ENCODE measurements at places on chromosomes 6 and 20.
A peak's percentile ranks its signal among the peaks of the same experiment; 100 is the strongest.

GRCh38 chr6:4114123-4114522 is 21.3 kb downstream of the ECI2 start:
- DNase-seq = no peak

GRCh38 chr6:138215093-138215782 is 3.1 kb downstream of the PBOV1 start:
- DNase-seq = no peak

GRCh38 chr6:139940741-139941729 is 566.6 kb upstream of the CITED2 start:
- DNase-seq = peak; percentile 76

GRCh38 chr6:48535582-48536009 is 424.6 kb upstream of the PTCHD4 start:
- DNase-seq = no peak

DNA sequence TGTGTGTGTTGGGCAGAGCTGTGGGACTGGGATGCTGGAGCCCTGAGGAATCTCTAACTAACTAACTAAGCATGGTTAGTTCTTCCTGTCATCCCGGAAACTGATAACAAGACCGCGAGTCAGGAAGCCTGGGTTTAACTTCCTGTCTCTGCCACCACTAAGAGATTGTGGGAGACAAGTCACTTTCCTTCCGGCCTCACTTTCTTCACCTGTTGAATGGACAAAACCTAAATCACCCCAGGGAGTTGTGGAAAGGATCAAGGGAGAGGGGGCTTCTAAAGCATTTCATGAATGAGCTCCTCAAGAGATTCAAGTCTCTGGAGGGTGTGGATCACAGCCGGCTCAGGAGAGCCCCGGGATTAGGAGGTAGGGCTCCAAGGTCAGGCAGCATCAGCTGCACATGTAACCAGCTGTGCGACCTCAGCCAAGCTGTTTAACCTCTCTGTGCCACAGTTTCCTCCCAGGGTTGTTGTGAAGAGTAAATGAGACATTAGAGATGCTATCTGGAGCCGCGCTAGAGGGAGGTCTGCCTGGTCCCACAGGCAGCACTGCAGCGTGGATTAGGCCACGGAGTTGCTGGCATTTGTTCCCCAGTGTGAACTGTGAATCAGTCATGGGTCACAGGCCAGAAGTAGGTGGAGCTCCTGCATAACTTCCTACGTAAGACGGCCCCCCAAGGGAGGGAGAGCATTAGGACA is 105.1 kb downstream of the TOX2 start:
- peak; percentile 42 for DNase-seq

- no peak for DNase-seq
Measured at GRCh38 chr6:16089232-16090062, 39.4 kb upstream of the MYLIP start.

DNA sequence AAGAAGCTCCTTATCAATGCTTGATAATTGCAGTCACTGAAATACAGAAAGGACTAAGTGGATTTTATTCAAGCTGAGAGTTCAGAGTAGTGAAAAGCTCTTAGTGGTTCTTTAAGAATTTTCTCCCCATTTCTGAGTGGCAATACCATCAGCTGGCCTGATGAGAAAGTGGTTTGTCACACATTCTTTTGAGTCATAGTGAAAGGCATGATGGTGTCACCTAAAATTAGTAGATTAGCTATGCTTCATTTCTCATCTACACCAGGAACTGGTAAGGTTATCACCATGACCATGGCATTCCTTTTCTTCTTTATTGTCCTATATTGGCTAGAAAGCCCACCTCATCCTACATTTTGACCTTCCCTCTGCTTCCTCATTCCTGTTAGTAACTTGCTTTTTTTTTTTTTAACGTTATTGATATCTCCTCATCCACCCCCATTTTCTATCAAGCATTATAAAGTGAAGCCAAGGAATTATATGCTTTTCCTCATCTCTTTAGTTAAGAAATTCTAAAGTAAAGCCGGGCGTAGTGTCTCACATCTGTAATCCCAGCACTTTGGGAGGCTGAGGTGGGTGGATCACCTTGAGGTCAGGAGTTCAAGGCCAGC is 67.4 kb upstream of the LOC128125822 start:
- no peak for DNase-seq

GRCh38 chr6:115241373-115241772 is 819.3 kb downstream of the FRK start:
- DNase-seq = no peak

GRCh38 chr20:8449123-8449522 is 317.1 kb downstream of the PLCB1 start:
- DNase-seq = peak; percentile 58

- no peak for DNase-seq
Measured at GRCh38 chr6:91428296-91428695, 841.4 kb upstream of the MAP3K7 start.

DNA sequence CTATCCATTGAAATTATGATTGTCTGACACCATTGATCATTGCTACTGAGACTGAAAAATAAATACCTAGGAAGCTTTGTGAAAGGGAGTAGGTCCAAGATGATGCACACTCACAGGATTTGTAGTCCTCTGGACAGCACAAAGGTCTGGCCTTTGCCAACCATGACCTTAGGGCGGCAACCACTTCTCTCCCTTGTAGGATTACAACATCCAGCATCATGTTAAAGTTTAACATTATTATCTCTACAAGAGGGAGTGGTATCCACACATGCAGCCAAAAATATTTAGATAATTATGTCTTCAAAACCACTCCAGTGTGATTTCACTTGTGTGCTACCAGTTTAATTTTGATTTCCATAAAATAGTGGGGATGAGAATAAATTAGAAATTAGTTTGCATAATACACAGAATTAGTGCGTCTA is 51.1 kb upstream of the NHSL1 start:
- no peak for DNase-seq

DNA sequence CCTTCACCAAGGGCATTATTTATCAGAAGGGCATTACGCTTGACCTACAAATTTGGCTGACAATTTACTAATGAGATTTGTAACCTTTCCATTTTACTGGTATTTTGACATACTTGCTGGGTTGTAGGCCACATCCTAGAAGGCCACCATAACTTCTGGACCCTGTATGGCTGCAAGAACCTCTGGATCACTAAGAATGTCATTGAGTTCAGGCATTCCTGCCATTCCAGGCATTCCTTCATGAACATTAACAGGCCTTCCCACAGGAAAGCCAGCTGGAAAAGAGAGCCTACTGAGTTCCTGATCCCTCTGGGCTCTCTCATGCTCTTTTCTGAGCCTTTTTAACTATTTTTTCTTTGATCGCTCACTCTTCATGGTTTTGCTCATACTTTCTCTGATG is 28.4 kb upstream of the SLC35A1 start:
- no peak for DNase-seq

DNA sequence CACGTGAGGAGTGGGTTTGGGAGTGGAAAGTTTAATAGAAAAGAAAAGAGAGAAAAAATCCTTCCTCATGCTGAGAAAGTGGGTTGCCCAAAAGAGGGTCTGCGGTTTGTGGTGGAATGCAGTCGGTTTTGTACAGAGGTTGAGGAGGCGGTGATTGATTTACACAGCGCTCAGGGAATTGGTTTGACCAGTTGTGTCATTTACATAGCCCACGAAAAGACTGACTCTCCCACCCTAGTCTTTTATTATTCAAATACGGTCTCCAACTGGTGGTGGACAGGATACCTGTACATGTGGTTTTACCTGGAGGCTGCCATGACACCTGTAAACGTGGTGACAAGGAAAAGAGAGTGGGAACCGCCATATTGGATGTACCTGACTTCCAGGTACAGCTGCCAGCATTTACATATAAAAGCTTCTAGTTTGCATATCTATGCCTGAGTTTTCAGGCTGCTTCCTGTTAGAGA is 42.1 kb downstream of the HLA-DPB1 start:
- DNase-seq = no peak

- no peak for DNase-seq
Measured at GRCh38 chr6:158919865-158920264, 80.1 kb downstream of the RSPH3 start.

DNA sequence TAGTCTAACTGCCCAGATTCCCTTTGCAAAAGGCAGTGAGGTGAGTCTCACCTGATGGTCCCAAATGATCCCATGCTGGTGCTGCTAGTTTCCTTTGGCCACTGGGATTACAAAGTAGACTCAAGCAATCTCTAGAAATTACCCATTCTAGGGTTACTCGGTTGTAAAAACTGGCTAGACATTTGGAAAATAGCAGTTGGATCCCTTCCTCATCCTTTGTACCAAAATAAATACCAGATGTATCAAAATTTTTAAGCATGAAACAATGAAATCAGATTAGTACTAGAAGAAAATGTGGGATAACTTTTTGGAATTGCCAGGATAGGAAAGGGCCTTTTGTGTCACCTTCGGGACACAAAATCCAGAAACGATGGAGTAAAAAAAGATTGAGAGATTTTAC is 112.9 kb upstream of the TOP1 start:
- DNase-seq = no peak

DNA sequence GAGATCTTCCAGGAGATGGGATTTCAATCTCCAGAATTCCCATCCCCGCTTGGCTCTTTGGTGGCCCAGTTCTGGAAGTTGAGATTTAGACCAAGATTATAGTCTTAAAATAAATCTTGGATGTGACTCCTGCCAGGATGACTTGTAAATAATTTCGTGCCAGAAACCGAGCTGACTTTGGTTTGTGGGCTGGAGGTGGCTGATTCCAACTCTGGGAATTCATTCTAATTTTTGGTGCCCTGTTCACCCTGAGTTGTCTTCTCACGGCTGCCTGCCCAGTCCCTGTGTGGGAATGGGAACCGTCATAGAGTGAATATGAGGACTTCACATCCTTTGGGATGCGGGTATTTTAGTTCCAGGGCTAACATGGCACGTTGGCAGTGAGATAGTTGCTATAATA is 64.8 kb downstream of the JARID2 start:
- no peak for DNase-seq

DNA sequence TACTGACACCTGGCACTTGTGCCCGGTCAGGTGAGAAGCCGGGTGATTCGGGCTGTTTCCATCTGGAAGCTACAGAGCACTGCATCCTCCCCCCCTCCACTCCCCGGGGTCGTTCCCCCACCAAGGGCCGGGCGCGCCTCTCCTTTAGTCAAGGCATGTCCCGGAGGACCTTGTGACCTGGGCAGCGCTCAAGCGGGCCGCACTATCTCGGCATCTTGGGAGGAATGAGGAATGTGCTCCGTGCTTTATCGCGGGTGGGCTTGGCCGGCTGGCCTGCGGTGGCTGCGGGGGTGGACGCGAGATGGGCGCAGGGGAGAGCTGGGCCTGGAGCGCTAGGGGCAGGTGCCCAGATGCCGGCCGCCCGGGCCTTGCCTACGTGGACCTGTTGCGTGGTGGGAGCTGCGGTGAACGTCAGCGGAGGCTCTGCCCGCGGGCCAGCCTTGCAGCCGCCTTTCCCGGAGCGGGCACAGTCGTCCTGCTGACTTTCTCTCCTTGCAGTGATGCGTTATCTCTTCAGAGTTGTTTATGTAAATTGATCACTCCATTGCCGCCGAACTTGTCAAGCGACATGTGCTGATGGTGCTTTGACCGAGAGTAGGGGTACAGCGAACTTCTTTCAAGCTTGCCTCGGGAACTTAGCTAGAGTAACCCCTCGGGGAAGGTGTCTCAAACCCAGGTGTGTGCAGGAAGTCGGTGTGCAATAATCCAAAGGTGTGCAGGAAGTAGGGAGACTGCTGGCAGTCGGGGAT is 1.1 kb downstream of the LRRC1 start:
- peak; percentile 56 for DNase-seq

- DNase-seq = peak; percentile 96
Measured at GRCh38 chr6:148760568-148761526, 14.0 kb downstream of the UST start.

GRCh38 chr6:48068278-48069251 is 42.4 kb downstream of the PTCHD4 start:
- peak; percentile 35 for DNase-seq

DNA sequence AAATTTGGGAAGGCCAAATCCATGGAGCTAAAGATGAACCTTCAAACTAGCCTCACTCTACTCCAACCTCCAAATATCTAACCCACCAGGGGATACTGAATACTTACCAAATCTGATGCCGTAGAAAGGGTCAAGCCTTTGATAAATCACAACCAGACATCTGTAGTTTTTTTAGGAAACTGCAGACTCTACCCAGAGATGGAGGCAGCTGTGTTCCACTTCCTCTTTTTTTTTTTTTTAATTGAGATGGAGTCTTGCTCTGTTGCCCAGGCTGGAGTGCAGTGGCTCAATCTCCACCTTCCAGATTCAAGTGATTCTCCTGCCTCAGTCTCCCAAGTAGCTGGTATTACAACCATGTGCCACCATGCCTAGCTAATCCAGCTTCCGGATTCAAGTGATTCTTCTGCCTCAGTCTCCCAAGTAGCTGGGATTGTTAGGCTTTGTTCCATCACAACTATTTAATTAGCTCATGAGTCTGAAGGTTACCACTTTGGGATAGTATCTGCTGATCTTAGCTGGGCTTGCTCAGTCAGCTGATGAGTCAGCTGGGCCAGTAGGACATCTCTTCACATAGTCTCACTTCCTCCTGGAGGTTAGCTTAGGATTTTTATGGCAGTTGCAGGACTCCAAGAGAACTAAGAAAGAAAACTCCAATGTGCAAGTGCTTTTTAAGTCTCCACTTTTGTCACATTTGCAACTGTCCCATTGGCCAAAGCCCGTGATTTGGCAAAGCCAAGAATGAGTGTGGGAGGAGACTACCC is 13.3 kb downstream of the FRK start:
- DNase-seq = no peak

DNA sequence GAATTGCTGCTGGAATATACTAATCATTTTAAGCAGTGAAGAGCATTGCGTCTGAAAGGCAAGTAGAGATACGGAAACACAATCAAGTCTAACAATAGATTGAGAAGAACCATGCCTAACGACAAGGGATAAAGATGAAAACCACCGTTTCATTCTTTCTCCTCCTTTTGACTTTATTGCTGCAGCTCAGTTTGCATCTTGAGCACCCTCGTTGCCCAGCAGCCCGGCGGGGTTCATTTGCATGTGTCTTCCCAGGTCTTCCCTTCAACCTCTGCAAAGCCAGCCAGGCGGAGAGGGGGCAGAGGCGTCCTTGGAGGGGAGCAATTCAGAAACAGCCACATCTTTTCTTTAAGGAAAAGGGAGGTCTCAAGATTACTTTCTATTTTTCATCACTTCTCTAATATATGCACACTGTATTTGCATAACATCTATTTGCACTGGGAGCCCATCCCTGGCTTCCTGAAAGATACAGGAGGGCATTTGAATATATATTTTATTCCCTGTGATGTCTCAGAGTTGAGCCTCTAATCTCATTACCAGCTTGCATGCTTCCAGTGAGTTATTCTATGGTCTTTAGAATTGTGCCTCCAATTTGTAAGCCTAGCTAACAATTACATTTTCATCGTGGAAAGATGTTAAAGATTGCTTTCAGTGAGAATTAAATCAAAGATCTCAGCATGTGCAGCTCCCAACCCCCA is 18.7 kb upstream of the PXDC1 start:
- DNase-seq = no peak

DNA sequence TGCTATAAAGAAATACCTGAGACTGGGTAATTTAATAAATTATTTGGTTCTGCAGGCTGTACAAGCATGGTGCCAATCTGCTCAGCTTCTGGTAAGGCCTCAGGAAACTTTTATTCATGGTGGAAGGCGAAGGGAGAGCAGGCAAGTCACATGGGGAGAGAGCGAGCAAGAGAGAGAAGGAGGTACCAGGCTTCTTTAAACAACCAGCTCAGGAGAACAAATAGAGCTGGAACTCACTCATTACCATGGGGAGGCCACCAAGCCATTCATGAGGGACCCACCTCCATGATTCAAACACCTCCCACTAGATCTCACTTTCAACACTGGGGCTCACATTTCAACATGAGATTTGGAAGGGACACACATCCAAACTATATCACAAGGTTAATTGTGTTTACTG is 44.9 kb upstream of the CRISP1 start:
- no peak for DNase-seq

Measured in cardiac muscle cell (in vitro differentiated cells and primary cell).